ENCODE measurements at places on chromosomes 7 and 10.

DNA sequence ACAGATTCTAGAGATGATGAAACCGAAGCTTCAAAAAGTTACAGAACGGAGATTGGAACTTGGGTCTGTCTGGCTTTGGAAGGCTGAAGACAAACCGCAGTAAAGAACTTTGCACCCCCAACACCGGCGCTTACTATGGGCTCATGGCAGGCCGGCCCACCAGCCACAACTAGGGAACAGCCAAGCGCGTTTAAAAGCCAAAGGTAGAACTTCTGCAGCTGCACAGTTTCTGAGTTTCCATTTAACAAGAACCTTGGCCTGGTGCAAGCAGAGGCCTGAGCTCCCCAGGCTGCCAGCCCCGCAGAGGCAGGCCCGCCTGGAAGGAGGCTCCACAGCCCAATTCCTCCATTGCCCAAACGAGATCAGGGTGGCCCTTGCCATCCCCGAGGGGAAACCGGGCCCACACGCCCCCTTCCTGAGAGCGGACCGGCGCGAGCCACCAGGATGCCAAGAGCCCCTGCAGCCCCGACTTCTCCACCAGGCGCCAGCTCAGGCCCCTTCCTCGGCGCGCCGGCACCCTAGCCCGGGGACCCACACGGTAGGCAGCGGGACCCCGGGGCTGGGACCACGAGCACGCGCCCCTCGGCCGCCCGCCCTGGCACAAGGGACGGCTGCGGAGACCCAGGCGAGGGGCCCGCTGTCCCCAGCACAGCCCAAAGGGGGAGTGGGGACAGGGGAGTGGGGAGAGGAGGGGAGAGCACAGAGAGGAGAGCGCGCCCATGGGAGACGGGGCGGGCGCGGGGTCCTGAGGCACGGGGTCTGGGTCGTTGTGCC lies 566 bp downstream of the MAD1L1 start:
- no peak for DNase-seq

GRCh38 chr10:91416339-91416855 lies 6.3 kb downstream of the HECTD2 start:
- DNase-seq = no peak

- DNase-seq = no peak
These were observed 438.0 kb upstream of the NFE2L3 start for GRCh38 chr7:25714013-25714412.

DNA sequence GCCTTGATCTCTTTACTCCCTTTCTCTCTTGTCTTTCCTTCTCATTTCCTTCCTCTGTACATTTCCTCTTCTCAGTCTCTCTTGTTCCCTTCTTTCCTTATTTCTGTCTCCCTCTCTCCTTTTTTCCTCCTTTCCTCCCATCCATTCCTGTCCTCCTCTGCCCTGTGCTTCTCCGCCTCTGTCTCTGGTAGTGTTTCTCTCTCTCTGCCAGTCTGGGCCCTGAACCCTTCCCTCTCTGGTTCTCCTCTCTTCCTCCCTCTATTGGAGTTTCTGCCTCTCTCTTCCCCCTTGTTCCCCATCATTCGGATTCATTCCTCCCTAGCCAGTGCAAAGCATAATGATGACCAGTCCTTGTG lies 13.2 kb upstream of the PAX2 start:
- DNase-seq = no peak

DNA sequence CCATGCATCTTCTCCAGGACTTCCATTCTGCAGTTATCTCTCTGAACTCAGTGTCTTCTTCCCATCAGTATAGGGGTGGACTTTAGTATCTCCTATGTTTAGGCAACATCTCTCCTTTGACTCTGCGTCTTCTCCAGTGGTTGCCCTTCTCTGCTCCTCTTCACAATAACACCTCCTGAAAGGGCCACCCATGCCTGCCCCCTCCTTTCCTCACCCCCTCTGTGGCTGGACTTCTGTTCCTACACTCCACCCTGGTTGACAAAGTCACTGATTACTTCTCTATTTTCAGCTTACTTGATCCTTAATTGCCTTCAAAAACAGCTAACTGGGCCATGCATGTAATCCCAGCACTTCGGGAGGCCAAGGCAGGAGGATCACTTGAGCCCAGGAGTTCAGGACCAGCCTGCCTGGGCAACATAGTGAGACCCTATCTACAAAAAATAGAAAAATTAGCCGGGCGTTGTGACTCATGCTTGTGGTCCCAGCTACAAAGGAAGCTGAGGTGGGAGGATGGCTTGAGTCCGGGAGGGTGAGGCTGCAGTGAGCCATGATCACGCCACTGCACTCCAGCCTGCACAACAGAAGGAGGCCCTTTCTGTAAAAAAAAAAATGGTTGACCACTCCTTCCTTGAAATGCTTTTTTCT lies 13.7 kb downstream of the SRGN start:
- DNase-seq = no peak

DNA sequence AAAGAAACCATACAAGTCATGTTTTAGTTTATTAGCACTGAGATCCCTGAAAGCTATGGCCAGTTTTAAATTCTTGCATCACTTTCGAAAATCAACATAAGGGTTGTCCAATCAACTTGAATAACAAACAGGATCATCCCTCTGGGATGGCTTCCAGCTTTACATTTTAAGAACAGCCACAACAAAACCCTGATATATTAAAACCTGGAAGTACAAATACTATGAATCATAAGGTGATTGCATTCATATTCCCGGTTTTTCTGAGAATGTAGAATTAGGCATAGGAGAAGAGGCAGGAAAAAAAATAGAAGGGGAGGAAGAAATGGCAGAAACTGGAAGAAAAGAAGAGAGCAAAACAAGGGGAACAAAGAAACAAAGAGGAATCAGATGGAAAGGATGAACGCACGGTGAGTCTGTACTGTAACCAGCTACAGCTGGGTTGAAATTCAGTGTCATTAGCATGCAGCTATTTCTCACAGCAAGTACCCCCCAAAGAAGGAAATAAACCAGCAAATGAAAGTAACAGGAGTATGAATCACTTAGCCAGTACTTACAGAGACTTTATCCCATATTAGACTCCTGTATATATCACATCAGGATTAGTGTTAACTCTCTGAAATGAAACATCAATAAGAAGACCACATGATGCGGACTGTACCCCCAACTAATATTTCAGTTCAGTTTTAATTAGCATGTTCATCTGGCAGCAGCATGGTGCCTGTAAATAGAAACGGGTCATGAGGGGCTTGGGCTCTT lies 301.3 kb downstream of the RNLS start:
- no peak for DNase-seq

DNA sequence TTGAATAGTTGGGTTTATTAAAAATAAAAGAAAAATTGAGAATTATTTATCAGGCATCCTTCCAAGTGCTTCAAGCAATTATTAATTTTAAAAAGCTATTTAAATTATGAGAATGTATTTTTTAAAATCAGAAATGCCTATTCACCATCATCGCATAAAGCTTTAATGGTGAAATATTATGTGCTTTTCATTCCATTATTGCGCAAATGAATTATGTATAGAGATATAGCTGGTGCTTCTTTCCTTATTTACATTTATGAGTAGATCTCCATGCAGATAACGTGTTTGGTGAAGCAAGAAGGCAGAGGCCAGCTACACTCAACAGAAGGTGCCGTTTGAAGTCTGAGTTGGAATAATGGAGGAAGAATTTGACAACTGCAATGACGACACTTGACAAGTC lies 549.1 kb upstream of the DPP6 start:
- DNase-seq = no peak

- DNase-seq = peak; percentile 43
These were observed 14.7 kb downstream of the LZTS2 start for GRCh38 chr10:101014230-101014884.

- no peak for DNase-seq
These were observed 34.1 kb downstream of the WBP1L start for GRCh38 chr10:102777711-102778453.

- no peak for DNase-seq
These were observed 90.2 kb downstream of the DNAJB9 start for GRCh38 chr7:108659867-108660266.
